ENCODE measurements at places on chromosomes 12 and 14.
A peak's percentile ranks its signal among the peaks of the same experiment; 100 is the strongest.

GRCh38 chr14:64221391-64222003, 72.7 kb downstream of the ESR2 start:
- DNase-seq: no peak

DNA sequence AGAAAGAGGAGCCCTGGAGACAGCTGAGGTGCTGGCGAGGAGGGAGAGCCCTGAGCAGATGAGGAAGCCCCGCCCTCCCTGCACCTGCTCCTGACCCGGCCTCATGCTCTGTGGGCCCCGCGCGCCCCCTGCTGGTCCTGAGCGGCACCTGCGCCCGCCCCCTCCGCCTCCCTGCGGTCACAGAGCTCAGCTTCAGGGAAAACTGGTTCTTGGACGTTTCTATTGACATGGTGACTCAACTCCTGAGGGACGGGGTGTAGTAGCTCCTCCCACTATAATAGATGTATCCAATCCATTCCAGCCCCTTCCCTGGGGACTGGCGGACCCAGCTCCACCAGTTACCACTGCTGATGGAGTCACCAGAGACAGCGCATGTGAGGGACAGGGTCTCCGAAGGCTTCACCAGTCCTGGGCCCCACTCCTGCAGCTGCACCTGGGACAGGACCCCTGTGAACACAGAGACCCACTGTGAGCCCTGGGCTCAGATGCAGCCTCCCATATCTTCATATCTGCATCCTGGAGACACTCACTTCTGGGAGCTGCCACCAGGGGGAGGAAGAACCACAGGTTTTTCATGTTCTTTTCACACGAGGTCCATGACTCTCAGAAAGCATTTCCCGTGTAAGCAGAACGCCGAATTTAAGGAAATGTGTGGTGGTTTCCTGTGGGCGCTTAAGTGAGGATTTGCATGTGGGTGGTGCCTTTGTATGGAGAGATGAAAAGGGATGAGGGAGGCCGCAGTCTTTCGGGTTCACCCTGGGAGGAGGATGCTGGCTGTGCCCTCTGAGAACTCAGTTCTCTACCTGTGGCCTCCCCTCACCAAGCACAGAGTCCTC, 1346.4 kb downstream of the TMEM121 start:
- DNase-seq: peak; percentile 72

GRCh38 chr12:53502331-53502730, 1.2 kb downstream of the TARBP2 start:
- DNase-seq: no peak

DNA sequence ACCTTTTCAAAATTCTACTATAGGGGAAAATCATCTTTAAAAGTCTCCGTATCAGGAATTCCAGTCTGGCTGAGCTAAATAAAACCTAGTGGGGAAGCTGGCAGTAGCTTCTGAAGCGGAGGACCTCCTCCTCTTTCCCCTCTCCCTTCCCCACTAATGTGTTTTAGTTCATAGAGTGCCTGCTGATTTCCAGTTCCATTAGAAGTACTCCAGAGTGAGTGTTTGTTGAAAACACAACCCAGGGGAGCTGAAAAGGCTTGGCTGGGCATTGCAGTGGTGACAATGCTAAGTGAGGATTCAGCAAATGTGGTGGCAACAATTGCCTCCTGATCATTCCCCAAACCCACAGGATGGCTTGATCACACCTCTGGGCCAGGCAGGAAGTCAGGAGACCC, 144.2 kb upstream of the FRMD6 start:
- DNase-seq: no peak

DNA sequence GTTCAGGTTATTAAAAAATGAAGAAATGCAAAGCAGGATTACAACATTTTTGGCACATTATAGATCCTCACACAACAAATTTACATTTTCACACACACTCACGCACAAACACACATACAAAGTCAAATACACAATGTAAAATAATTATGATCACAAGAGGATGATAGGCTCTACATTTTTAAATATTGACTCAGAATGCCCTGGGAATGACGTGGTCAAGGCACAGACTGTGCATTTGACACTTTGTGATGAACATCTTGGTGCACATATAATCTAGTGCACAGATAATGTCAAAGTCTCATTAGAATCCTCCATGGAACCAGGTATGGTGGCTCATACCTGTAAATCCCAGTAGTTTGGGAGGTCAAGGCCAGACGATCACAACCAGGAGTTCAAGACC, 49.4 kb downstream of the DPF3 start:
- DNase-seq: no peak

All from T-cell (primary cell).